ENCODE measurements at places on chromosomes 4 and X. TPM values are rescaled to one million over a fixed set of nuclear protein-coding genes. Genes with fewer than 3 reads are reported as not detected.

DNA sequence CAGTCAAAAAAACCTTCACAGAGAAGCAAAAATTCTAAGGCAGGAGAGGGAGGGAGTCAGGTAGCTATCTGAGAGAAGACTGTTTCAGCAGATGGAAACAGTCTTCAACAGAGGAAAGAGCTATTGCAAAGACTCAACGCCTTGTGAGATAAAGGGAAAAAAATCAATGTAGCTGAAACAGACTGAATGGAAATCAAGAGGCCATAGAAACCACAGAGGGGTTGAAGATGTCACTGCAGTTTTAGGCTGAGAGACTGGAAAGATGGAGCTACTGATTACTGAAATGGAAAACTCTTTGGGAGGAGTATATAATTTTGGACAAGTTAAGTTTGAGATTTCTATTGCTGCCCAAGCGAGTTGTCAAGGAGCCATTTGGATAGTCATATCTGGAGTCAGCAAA is 28.4 kb upstream of the CXCL8 start:
- H3K36me3 ChIP-seq, result no peaks in the 10 kb centered on the region
- no peaks in the 10 kb centered on the region for H3K4me1 ChIP-seq
- no peak for DNase-seq

DNA sequence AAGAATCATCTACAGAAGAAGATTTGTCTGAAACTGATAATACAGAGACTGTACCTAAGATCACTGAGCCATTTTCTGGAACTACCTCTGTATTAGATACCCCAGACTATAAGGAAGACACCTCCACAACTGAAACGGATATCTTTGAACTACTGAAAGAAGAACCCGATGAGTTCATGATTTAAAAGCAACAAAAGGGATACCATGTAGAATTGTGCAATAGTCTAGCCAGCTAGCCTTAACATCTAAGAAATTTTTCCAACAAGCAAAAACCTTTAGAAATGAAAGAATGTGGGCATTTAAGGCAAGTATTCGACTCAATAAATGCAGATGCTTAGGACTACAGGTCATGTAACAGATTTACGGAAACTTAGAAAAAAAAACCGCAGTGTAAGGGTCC is 1.3 kb downstream of the CABS1 start:
- no peak overlapping the region for H3K27ac ChIP-seq
- H3K4me3 ChIP-seq, result no peak overlapping the region
- H3K36me3 ChIP-seq, result no peaks in the 10 kb centered on the region
- no peaks in the 10 kb centered on the region for H3K27me3 ChIP-seq
- no peak for DNase-seq
- H3K4me1 ChIP-seq, result no peaks in the 10 kb centered on the region

DNA sequence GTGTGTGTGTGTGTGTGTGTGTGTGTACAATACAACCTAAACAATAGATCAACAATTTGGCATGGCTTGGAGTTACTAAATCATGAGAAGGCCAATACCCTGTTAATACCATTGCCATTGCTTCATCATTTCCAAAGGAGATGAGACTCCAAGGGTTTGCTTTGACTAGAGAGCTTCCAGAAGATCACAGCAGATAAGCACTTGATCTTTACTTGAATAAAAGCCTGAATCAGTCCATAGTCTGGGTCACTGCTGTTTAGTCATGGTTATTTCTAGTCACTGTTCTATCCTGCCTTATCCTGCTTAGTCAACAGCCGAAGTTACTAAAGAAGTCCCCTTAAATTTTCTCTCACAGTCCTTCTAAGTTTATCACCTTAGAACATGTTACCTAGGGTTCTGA is 58.2 kb downstream of the RAB40AL start:
- H3K4me1 ChIP-seq, result no peaks in the 10 kb centered on the region
- no peaks in the 10 kb centered on the region for H3K27me3 ChIP-seq
- no peak overlapping the region for H3K4me3 ChIP-seq
- DNase-seq, result no peak
- H3K36me3 ChIP-seq, result no peaks in the 10 kb centered on the region

GRCh38 chr4:29046186-29046585 is 1674.0 kb upstream of the PCDH7 start:
- no peak overlapping the region for H3K27ac ChIP-seq
- H3K36me3 ChIP-seq, result no peaks in the 10 kb centered on the region
- H3K27me3 ChIP-seq, result no peaks in the 10 kb centered on the region
- no peak for DNase-seq

Gene YY2
- total RNA-seq, result 1.3 TPM

- H3K27me3 ChIP-seq, result no peaks in the 10 kb centered on the region
- H3K4me1 ChIP-seq, result no peaks in the 10 kb centered on the region
- H3K36me3 ChIP-seq, result no peaks in the 10 kb centered on the region
- DNase-seq, result no peak
- no peak overlapping the region for H3K27ac ChIP-seq
These were observed 22.5 kb downstream of the C4orf46 start for GRCh38 chr4:158649111-158649680.

DNA sequence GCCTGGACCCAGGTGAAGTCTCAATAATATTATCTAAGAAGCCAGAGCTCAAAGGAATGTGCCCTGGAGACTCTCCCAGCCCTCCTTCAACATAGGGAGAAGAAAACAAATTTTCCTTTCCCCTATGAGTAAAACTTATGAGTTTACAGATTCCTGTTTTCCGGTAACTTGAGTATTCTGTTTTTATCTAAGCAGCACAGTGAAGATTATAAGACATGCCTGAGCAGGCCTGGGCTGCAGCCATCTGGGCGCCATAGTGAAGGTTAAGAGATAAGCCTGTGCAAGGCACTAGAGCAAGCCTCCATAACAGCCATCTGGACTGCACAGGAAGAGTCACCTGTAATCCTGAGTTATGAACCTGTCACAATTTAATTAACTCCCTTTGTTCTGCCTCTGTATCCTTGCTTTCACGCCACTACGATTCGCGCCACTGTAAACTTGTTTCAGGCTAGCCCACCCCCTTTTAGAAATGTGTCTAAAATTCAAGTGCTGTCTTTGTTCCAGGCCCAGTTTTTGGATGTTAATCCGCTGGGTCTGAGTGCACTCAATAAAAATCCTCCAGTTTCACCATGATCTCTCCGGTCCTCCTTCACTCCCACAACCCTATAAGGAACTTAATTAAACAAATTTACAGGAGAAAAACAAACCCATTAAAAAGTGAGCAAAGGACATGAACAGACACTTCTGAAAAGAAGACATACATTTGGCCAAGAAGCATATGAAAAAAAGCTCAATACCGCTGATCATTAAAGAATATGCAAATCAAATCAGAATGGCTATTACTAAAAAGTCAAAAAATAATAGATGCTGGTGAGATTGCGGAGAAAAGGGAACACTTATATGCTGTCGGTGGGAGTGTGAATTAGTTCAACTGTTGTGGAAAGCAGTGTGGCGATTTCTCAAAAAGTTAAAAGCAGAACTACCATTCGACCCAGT is 189.5 kb downstream of the APBB2 start:
- no peak for DNase-seq
- H3K4me3 ChIP-seq, result no peak overlapping the region
- H3K4me1 ChIP-seq, result peaks cover 9% of the 10 kb centered on the region
- no peaks in the 10 kb centered on the region for H3K36me3 ChIP-seq
- no peak overlapping the region for H3K27ac ChIP-seq

GRCh38 chr4:73404042-73404441 is at the start of gene ALB:
TSS of gene ALB (plus strand) at chr4:73404287. CDS start at chr4:73404328, 41 bp downstream.
- peak within 1 kb of the TSS; percentile 91 for H3K27ac ChIP-seq
- DNase-seq, result peak; percentile 68
- no peaks in the 10 kb centered on the region for H3K27me3 ChIP-seq
- H3K4me3 ChIP-seq, result peak within 1 kb of the TSS; percentile 52
- H3K4me1 ChIP-seq, result no peaks in the 10 kb centered on the region
- H3K36me3 ChIP-seq, result no peaks in the 10 kb centered on the region

Gene TNIP3
- total RNA-seq, result not detected
